ENCODE measurements at places on chromosomes 6 and 20. TPM values are rescaled to one million over a fixed set of nuclear protein-coding genes. Genes with fewer than 3 reads are reported as not detected.

KCNG1 gene
- polyA plus RNA-seq, result 0.31 TPM

ZNF311 gene
- polyA plus RNA-seq, result 6.3 TPM

POLR1H gene
- polyA plus RNA-seq, result 40.2 TPM

IL17A gene
- not detected for polyA plus RNA-seq

CCN2 gene
- 103 TPM for polyA plus RNA-seq

CYP24A1 gene
- not detected for polyA plus RNA-seq

ZNF341 gene
- polyA plus RNA-seq, result 3.0 TPM

TPX2 gene
- polyA plus RNA-seq, result 85.6 TPM

SLC17A9 gene
- 4.0 TPM for polyA plus RNA-seq

NRSN1 gene
- 0.40 TPM for polyA plus RNA-seq

- DNase-seq, result no peak
These were observed 116.6 kb downstream of the BMP2 start for GRCh38 chr20:6884114-6884513.

DNA sequence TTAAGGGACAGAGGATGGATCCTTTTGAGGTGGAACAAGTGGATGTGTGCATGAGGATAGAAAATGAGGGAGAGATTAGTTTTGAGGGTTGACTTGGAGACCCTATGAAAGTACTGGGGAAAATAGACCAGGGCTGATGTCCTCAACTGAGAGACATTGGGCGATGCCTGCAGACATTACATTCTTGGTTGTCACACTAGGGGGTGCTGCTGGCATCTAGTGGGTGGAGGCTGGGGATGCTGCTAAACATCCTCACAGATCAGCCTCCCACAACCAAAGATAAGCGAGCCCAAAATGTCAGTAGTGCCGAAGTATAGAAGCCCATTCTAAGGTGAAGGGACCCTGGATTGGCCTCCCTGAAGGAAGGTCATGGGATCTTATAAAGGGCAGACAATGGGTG lies 63.3 kb downstream of the MOCS1 start:
- DNase-seq, result no peak

DNA sequence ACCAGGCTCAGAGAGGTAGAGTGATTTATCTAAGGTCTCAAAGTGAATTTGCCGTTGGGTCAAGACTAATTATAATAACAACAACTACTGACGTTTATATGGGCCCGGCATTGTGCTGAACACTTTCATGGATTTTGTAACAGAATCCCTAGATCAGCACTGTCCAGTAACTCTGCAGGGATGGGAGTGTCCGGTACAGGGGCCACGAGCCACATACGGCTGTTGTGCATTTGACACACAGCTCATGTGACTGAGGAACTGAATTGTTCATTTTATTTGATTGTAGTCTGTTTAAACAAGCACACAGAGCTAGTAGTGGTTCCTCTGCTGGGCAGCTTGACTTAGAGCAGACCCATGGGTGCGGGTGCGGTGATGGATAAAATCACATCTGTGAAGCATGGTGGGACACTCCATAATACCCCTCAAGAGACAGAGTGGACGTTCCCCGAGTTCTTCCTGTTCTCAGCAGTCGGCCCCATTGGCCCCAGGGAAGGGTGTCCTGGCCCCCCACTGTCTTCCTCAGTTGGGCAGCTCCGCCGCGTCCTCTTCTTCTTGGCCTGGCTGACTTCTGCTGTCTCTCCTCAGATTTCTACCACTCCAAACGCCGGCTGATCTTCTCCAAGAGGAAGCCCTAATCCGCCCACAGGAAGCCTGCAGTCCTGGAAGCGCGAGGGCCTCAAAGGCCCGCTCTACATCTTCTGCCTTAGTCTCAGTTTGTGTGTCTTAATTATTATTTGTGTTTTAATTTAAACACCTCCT lies 6.8 kb downstream of the CDKN1A start:
- no peak for DNase-seq

- DNase-seq, result no peak
These were observed 562.2 kb upstream of the IMPG1 start for GRCh38 chr6:76634695-76635094.

DNA sequence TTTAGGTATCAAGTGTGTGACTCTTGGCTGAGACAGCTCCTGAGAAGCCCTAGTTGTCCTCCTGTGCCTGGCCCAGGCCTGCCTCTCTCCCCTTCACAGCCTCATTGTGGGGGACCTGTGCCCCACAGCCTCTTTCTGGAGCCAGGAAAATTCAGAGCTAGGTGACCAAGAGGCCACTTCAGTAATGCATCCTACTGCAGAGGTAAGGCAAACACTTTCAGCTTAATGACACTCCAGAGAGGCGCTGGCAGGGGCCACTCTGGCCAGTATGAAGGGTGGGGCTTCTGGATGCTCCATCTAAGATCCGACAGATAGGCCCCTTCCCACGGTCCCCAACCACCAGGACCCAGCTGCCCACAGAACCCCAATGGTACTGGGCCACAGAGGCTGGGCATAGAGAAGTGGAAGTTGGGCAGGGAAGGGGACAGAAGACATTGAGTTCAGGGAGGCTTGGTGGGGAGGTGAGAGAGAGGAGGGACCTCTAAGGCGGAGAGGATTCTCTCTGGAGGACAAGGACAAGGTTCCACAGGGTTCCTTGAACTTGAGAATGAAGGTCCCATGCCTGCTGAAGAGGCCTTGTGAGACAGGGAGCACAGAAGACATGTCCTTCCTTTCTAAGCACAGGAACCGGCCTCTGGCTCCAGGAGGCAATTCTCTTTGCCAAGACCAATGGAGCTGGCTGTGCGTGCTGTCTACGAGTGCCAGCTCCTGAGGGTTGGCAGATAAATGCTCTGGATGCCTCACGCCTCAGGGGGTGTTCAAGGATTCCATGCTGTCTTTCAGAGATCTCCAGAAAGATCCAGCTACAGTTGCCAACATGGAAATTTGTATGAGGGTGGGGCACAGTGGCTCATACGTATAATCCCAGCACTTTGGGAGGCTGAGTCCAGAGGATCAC lies 46.4 kb upstream of the TGM2 start:
- no peak for DNase-seq

- DNase-seq, result peak; percentile 70
These were observed 100.6 kb downstream of the KCNB1 start for GRCh38 chr20:49381558-49382493.

GRCh38 chr20:43472671-43473380 lies 15.1 kb downstream of the SRSF6 start:
- DNase-seq, result no peak

GRCh38 chr6:132866762-132867449 lies 52.5 kb downstream of the RPS12 start:
- no peak for DNase-seq

DNA sequence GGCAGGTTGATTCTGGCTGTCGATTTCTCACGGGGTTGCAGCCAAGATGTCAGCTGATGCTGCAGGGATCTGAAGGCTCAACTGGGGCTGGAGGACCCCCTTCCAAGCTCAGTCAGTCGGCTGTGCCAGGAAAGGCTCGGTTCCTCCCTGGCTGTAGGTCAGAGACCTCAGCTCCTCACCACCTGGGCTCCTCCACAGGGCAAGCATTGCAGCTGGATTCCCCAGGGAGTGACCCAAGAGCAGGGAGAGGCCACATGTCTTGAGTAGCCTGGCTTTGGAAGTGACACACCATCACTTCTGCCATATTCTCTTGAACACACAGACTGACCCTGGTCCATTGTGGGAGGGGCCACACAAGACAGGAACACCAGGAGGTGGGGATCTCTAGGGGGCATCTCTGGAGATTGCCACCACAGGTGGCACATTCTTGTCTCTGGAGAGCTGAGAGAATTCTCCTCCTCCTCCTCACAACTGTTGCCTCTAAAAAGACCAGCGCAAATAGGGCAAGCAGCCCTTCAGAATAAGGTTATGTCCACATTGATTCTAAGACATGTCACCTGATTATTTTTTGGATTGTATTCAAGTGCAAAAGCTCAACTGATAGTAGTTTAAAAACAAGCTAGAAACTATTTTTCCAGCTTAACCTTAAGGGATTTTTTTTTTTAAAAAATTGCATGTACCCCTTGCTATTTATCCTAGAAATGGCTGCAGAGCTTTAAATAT lies 270.5 kb downstream of the NRN1 start:
- no peak for DNase-seq

GRCh38 chr6:43789447-43789846 lies 19.4 kb downstream of the VEGFA start:
- DNase-seq, result no peak

DNA sequence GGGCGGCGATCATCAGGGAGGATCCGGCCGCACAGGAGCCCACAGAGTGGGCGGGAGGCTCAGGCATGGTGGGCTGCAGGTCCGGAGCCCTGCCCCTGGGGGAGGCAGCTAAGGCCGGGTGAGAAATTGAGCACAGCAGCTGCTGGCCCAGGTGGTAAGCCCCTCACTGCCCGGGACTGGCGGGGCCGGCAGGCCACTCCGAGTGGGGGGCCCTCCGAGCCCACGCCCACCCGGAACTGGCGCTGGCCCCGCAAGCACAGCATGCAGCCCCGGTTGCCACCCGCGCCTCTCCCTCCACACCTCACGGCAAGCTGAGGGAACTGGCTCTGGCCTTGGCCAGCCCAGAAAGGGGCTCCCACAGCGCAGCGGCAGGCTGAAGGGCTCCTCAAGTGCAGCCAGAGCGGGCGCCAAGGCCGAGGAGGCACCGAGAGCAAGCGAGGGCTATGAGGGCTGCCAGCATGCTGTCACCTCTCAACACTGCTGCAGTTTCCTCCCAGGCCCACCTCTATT lies 48.1 kb upstream of the UST start:
- no peak for DNase-seq

DNA sequence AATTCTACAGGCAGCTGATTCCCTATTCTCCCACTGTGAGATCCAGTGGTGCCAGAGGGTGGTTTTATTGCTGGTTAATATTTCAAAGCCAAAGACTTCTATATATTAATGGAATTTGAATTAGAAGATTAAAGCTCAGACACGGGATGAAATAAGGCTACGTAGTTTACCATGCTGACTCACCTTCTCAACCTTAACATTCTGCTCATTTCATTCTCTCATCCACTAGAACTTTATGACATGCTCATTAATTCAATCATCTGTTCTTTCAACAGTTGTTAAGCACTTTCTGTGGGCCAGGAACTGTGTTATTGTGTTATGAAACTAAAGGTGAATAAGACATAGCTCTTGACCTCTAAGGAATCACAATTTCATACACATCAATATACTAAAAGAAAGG lies 456.9 kb upstream of the MAP3K7 start:
- no peak for DNase-seq

DNA sequence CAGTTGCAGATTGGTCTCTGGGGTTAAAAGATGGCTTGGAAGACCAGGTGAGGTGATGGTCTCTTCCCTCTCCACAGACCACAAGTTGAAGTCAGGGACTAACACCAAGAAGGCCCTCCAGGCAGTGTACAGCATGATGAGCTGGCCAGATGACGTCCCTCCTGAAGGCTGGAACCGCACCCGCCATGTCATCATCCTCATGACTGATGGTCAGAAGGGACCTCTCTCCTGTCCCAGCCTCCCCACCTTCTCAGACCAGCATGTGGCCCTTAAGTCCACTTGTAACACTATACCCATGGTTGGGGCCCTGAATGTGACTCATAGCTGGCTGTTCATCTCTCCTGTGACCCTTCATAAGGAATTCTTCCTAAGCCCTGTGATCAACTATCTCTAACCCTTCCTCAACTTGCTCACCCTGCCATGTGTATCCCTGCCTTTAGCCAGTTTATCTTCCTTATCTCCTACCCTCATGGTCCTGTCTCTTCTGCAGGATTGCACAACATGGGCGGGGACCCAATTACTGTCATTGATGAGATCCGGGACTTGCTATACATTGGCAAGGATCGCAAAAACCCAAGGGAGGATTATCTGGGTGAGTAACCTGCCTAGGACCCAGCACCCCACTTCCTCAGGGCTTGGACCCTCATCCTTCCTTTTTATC lies 3.0 kb downstream of the CFB start:
- no peak for DNase-seq

GRCh38 chr6:829656-830055 lies 136.7 kb upstream of the EXOC2 start:
- DNase-seq, result no peak

DNA sequence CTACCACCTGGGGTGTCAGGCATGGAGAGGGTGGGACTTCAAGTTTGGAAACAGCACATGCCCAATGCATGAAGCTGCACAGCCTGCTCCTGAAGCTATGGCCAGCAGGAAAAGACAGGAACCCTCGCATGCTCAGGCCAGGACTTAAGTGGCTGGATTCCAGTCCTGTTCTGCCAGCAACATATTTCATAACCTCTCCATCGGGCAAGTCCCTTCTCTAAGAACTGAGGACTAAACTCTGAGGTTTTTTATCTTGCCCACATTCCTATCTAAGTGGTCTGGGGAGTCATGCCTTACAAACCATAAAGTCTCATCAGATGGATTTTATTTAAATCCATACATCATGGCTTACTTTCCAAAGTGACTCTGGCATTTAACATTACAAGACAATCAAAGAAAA lies 27.5 kb upstream of the AGPAT4 start:
- peak; percentile 11 for DNase-seq

- no peak for DNase-seq
These were observed 41.0 kb upstream of the SMIM8 start for GRCh38 chr6:87281426-87281825.

DNA sequence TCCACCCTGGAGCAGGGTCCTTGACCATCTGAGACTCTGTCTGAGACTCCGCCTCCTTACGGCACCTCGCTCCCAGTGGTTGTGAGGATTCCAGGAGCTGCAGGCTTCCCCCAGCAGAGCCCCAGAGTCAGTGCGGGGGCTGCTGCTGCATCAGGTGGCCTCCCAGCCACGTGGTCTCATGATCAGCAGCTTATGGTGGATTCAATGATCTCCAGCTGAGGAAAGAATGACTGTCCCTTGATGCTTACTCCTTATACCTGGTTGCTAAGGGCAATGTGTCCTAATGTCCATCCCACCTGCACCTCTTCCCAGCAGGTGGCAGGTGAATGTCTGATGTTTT lies 40.0 kb downstream of the SLC22A1 start:
- no peak for DNase-seq

DNA sequence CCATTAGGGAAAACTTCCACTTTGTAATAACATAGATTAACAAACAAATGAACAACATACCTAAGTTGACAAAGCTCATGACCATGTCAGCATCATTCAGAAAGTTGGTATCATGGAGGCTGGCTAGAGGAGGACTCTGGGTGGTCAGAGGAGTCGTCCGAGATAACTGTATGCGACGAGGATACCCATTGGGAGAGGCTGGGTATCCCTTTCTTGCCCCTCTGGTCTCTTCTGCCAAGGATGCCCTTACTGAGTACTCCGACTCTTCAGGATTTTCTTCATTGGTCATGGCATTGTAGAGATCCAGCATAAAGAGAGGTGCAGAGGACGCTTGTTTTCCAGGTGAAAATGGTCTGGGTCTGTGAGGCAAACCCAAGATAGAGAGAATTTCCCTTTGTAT lies 1.1 kb downstream of the BMP5 start:
- no peak for DNase-seq

DNA sequence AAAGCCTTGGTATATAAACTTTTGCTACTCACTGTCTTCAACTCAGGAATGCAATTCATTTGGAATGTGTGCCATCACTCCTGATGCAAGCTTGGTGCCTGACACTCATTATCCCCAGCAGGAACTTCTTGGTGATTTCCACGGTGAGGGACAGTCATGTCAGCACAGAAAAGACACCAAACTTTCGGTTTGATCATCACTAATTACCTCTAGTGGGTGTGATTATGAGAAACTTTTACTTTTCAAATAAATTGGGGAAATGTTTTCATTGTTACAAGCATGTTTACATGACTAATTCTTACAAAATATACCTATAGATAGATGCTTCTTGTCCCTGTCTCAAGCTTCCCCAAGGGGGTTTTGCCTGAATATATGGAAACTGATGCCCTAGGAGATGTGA lies 40.9 kb downstream of the RPP40 start:
- no peak for DNase-seq
